ENCODE measurements at places on chromosomes 6 and 20. TPM values are rescaled to one million over a fixed set of nuclear protein-coding genes. Genes with fewer than 3 reads are reported as not detected.

DNA sequence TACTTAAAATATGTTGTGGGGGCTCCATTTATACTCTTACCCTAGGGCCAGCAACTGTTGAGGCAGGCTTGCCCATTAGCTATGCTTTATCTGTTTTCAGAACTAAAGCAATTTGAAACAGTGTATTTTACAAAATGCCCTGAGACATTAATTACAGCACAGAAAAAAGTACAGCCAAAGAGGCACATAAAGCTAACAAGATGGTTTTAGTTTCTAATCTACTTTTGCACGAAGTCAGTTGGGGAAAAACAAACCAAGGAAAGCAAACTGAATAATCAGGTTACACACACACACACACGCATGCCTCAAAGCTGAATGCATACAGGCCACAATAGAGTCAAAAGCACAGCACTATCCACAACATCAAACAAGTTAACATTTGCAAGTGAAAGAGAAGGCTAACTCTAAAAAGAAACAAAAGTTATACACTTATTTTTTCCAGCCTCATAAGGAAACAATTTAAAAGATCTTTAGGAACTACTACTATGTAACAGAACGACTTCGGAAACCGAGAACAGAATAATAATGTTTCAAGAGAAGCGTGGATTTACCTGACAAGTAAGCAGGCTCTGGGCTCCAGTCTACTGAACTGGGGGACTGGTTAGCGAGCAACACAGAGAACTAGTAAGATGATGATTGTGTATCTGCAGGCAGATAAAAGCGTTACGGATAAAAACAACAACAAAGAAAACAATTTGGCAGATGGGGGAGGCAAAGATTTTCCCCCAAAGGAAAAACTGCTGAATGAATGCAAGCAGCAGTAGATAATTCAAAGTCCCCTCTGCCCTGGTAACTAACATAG, 1.7 kb downstream of the SYCP2 start:
- no peak for DNase-seq

DNA sequence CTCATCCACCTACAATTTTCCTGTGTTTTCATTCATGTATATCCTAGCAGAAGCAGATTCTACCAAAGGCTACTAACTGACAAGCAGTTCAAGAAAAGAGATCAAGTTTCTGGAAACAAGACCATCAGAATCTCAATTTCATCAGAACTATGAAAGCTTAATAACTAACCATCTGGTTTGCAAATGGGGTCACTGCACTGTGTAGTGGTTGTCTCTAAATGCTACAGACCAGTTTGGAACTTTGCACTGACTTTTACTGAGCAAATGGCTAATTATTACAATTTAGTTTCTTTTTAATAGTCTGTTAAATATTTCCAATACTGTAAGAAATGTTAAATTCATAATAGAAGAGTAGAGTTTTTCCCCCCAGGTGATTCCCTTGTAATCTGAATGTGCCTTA, 64.5 kb downstream of the REPS1 start:
- no peak for DNase-seq

- no peak for DNase-seq
Measured at GRCh38 chr20:845226-845868, 11.8 kb downstream of the FAM110A start.

DNA sequence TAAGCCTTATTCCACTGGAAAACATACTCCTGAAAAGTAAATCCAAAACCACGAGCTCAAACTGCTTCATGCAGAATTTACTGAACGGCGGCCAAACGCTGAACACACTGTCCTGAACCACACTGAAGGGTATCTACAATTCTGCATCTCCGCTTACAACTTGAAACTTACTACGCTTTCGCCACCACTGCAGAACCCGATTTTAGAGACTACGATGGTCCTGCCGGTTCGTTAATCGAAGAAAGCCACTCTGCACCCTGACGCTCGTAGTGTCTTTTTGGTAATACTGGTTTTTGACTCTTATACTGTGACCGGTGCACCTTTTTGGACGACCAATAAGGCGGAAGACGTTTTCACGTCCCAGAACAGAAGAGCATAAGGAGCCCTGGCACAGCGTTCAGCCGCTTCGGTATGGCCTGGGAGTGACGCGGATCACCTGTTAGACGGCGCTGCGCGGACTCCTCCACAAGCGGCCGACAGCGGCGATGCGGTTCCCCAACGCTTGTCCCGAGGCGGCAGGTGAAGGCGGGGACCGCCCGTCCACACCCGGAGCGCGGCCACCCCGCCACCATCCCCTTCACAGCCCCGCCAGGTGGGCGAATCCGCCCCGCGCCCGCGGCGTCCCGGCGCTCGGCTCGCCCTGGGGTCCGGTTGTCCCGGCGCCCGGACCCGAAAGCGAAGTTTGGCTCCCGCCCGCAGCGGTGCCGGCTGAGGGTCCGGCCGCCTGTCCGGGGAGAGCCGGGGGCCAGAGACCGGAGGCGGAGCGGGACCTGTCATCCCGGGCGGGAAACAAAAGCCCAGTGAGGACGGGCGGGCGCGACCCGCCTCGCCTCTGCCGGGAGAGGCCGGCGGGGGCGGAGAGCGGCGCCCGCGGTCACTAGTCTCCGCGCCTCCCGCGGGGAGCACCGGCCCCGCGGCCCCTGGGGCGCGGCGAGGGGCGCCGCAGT, 784 bp downstream of the FKBP5 start:
- DNase-seq = peak; percentile 77

- DNase-seq = no peak
Measured at GRCh38 chr20:33848391-33848790, 37.2 kb downstream of the CHMP4B start.

GRCh38 chr6:168169624-168170023, 90.6 kb upstream of the FRMD1 start:
- DNase-seq = no peak

- no peak for DNase-seq
Measured at GRCh38 chr6:47665112-47665511, 33.3 kb upstream of the ADGRF4 start.

DNA sequence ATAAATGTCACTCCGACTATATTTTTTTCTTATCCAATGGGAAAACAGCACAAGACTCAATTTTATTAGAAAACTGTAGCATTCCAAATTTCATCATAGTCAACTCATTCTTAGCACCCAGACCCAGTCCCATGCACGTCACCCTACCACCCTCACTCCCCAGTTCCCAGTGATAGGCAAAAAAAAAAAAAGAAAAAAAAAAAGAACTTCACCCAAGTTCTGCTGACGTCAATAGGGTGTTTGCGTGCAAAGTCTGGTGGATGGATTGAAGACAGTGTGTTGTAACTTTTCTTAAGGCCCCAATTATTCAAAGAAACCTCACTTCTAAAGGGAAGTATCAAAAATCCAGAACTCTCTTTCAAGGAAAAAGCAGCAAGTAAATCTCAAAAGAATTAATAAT, 213.9 kb upstream of the PRDM1 start:
- DNase-seq = no peak

Gene RTN4IP1
- polyA plus RNA-seq = 4.9 TPM

Gene HLA-DQA1
- not detected for polyA plus RNA-seq
